ENCODE measurements at places on chromosomes 12 and 14.
A peak's percentile ranks its signal among the peaks of the same experiment; 100 is the strongest.

- no peak for DNase-seq
Observed at GRCh38 chr12:121590476-121591143, 9.8 kb upstream of the KDM2B start.

GRCh38 chr14:93234798-93235197, 27.7 kb downstream of the UBR7 start:
- no peak for DNase-seq

DNA sequence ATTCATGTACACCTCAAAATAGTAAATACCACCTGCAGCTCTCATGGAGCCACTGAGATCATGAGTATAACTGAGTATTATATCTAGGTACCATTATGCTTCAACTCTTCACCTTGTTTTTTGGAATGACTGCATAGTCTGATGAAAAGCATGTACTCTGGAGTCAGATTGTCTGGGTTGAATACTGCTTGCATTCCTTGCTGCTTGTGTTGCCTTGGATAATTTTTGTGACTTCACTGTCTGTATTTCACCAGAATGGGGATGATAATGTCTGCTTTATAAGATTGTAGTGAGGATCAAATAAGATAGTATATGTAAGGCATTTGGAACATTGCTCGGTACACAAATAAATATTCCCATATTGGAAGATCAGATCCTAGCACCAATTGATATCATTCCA, 54.2 kb downstream of the SUSD6 start:
- DNase-seq: no peak

GRCh38 chr12:116955382-116956021, 44.8 kb downstream of the FBXW8 start:
- DNase-seq: no peak

DNA sequence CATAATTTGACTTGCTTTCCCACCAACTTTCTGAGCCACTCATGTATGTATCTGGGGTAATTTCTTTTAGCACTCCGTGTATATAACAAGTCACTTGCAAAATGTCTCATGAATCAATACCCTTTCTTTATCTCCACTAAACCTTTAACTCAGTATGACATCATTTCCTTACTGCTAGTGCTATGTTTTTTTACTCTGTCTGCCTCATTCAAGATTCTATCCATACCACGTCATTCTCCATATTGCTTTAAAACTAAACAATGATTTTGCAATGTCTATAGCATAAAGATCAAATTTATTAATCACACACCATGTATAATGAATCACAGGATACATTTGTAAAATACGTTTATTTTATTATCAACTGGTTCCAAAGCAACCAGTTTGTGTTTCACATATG, 178.2 kb downstream of the PIK3C2G start:
- no peak for DNase-seq

- DNase-seq: no peak
Observed at GRCh38 chr14:72597252-72598233, 296.4 kb downstream of the DPF3 start.

DNA sequence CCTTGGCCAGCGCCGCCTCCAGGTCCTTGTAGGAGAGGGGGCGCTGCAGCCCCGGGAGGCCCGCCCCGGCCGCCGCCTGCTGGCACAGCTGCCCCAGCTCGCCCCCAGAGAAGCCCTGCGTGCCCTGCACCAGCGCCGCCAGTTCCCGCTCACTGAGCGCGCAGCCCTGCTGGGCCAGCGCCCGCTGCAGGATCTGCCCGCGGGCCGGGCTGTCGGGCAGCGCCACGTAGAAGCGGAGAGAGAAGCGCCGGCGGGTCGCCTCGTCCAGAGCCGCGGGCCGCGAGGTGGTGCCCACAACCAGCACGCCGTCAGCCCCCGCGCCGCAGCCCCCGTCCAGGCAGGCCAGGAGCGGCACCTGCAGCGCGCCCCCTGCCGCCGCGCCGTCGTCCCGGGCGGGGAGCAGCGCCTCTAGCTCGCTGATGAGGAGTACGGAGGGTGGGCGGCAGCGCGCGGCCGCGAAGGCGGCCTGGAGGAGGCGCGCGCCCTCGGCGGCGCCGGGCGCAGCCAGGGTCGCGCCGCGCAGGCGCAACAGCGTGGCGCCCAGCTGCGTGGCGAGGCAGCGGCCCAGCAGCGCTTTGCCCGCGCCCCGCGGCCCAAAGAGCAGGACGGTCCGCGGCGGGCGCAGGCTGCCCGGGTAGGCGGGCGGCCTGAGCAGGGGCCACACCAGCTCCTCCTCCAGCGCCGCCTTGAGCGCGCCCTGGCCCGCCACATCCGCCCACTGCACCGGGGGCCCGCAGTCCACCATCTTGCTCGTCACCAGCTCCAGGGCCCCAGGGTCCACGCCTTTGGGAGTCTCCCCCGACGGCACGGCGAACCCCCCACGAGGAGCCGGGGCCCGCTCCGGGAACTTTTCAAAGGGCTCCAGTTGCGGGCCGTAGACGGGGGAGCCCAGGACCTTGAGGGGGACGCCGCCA, 27.7 kb downstream of the FIGNL2 start:
- DNase-seq: peak; percentile 53

DNA sequence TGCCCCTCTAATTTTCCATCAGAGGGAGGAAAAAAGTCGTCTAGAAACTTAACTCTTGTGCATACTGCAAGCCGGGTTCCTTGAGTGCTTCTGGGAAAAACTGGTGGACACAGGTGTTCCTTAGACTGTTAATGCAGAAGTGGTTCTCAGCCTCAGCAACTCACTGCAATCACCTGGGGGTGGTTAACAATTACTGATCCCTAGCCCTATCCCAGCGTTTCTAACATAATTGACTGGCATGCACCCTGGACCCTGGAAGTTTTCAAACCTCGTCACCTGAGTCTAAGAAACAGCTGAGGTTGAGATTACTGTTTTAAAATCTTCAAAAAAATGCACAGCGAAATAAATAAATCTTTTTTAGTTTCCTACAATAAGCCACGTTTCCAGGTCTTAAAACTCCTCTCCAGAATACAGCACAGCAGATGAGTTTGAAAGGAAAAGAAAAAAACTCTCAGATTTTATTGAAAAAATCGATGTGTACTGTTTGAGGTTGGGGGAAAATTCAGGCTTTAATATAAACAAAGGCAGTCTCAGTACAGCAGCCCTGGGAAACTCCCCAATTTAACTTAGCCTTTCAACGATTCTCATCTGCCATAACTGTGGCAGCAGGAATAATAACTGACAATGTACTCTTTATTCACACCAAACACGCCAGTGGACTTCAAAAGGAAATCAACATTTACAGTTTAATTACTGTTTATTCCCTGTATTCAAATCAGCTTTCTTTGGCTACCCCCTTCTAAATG, 45.4 kb downstream of the PHLDA1 start:
- DNase-seq: peak; percentile 26

- DNase-seq: no peak
Observed at GRCh38 chr14:91903070-91903469, 35.7 kb upstream of the TC2N start.

GRCh38 chr12:128337431-128338170, 70.6 kb downstream of the TMEM132C start:
- DNase-seq: no peak

DNA sequence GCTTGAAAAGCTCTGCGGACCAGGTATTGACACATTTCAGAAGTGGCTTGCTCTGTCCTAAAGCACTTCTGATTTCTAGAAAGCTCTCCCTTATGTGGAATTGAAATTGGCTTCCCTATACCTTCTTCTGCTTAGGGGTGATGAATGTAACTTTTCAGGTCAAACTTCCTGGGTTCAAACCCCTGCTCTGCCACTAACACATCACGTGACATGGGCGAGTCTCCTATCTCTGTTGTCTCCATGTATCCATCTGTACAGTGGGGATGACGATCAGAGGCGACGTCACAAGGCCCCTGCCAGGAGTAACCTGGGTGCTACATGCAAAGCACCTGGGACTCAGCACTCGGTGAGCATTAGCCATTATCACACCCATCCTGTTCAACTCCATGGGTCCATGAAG, 73.7 kb upstream of the PIWIL1 start:
- DNase-seq: no peak

DNA sequence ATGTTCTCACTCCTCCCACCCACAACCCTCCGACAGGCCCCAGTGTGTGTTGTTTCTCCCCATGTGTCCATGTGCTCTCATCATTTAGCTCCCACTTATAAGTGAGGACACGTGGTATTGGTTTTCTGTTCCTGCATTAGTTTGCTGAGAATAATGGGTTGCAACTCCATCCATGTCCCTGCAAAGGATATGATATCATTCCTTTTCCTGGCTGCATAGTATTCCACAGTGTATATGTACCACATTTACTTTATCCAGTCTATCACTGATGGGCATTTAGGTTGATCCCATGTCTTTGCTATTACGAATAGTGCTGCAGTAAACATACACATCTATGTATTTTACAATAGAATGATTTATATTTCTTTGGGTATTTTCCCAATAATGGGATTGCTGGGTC, 77.5 kb downstream of the SLCO1A2 start:
- no peak for DNase-seq

DNA sequence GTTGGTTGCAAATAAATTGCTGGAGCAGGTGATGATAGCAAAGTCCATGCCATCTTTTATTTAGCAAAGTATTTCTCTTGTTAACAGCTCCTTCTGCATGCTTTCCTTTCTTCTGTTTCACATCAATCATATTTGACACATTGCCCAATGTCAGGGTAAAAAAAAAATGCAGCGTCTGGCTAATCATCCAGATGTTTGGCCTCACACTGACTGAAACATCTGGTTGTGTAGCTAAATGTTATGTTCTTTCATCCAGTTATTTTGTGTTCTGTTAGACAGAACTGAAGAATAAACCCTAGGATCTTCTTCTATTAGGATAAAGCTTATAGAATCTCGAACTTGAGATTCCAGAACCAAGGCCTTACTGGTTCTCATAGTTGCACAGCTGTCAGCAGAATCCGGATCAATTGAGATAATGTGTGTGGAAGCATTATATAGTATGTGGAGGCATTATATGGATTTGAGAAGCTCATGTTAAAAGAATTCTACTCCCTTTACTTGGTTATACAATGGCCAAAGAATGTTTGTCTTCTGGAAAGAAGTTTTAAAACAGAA, 859.2 kb downstream of the DIO2 start:
- no peak for DNase-seq

DNA sequence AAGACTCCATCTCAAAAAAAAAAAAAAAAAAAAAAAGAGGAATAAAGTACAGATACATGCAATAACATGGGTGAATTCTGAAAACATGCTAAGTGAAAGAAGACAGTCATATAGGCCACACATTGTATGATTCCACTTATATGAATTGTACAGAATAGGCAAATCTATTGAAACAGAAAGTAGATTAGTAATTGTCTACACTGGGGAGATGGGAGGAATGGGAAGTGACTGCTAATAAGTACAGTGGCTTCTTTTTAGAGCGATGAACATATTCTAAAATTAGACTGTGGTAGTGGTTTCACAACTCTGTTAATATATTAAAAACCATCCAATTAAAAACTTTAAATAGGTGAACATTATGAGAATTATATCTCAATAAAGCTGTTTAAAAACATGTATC, 74.4 kb downstream of the ANKS1B start:
- no peak for DNase-seq

DNA sequence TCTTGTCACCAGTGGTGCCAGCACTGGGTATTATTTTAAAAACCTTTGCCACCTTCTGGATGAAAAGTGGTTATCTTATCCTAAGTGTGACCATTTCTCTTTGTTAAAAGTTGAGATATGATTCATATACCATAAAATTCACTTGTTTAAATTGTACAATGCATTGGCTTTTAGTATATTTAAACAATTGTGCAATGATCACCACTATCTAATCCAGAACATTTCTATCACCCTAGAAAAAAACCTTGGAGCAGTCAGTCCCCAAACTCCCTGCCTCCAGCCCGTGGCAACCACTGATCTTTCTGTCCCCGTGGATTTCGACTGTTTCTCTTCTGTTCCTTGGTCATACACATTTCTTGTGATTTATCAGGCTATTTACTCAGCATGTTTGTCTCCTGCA, 28.3 kb downstream of the SH2B3 start:
- no peak for DNase-seq

- no peak for DNase-seq
Observed at GRCh38 chr14:61972711-61973110, 210.5 kb downstream of the SNAPC1 start.

GRCh38 chr14:53350429-53350828, 197.3 kb upstream of the DDHD1 start:
- no peak for DNase-seq

DNA sequence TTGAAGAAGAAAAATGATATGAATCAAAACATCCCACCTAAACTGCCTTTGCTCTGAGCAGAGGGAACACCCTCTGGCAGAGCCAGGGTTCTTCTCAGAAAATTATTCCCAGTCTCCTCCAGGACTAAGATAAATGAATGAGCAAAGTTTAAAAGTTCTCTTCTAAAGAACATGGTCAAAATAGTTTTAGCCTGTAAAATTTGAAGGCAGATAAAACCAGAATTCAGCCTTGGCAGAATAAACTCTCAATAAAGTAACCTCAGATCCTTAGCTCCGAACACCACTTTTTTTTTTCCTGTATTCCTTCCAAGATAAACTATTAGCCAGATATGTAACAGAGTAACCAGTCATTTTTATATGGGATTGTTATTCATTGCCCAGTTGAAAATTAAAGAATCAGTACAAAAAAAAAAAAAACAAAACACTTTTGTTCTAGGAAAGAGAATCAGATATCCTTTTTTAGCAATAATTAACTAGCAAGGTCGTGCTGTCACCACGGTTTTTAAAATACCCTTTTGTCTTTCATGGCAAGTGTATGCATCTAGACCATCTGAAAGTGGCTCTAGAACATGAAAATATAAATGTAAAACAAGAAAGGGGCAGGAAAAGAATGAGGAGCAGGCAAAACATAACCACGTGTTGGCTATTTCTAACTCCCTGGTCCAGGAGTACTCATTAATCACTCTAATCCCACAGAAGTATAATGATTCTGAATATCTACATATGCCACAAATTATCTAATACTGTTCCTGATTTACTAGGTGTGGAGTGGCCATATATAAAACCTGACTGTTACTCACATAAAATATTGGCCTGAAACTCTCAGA, 60.8 kb downstream of the CAPZA3 start:
- DNase-seq: no peak

DNA sequence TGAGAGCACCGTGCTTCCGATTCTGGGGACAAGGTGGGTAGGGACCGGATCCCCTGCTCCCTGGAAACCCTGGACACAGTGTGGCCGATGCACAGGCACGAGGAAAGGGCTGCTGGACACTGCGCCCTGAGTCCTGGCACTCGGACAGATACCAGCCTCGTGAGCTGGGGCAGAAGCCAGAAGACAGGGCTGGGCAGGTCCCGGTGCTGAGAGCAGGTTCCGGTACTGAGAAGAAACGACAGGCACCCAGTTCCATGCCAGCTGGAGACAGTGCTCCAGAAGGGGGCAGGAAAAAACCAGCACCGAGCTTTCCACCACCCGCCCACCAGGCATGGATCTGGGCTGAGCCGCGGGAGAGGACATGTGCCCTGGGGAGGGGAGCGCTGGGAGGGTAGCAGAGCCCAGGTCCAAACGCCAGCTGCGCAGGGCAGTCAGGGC, 6.5 kb downstream of the XRCC3 start:
- DNase-seq: no peak

- DNase-seq: no peak
Observed at GRCh38 chr14:64581363-64581762, 31.6 kb downstream of the PPP1R36 start.

GRCh38 chr12:65533177-65533883, 254.8 kb downstream of the MSRB3 start:
- no peak for DNase-seq

- DNase-seq: peak; percentile 67
Observed at GRCh38 chr12:48105867-48106680, at the start of gene SENP1. SENP1 (minus strand) TSS chr12:48106079; CDS start chr12:48101472, 4,607 bp downstream.

Measured in SHP77 treated with DMSO at 0.1 percent for 48 hours (cell line).